Activated CD4-positive, alpha-beta T cell treated with anti-CD3 and anti-CD28 coated beads for 24 hours (primary cell): ENCODE measurements at places on chromosomes 16 and 17.

GRCh38 chr17:82837586-82838320 is 2.1 kb downstream of the ZNF750 start:
- DNase-seq = no peak

- DNase-seq = peak; percentile 51
Measured at GRCh38 chr17:67441052-67441895, 64.2 kb downstream of the PITPNC1 start.

DNA sequence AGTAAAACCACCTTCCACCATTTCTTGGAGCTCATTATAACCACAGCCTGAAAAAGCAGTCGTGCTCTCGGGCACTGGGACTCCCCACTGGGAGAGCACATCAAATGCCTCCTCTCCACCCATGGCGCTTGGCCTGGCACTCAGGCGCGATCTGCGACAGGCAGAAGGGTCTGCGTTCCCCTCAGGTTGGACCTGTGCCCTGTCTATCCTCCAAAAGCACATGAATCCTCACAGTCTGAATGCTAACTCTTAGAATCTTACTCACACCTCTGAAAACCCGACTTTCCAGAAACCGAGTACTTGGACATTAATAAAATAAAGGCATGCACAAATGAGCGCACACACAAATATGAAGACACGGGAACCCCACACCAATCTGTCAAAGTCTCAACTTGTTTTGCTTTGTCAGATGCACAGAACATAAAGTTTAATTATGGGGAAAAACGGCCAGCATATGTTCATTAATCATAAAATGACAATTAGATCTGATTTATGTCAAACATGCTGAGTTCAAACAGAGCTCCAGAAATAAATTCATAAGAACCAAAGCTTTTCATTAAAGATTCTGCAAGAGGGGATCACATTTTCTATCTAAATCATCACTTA is 20.5 kb upstream of the FAAP100 start:
- no peak for DNase-seq

- no peak for DNase-seq
Measured at GRCh38 chr16:24896439-24896838, 50.7 kb downstream of the SLC5A11 start.

- no peak for DNase-seq
Measured at GRCh38 chr17:35188111-35188510, 6.1 kb downstream of the SLC35G3 start.

- DNase-seq = no peak
Measured at GRCh38 chr17:601244-601925, 113.3 kb downstream of the VPS53 start.
